ENCODE measurements at places on chromosomes 3 and 15.

DNA sequence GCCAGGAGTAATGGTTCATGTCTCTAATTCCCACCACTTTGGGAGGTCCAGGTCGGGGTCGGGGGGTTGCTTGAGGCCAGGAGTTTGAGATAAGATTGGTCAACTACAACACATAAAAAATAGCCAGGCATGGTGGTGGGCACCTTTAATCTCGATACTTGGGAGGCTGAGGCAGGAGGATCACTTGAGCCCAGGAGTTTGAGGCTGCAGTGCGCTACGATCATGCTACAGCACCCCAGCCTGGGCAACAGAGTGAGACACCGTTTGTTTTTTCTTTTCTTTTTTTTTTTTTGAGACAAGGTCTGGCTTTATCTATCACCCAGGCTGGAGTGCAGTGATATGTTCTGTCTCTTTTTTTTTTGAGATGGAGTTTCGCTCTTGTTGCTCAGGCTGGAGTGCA is 1.3 kb upstream of the VPS33B start:
- DNase-seq, result no peak

DNA sequence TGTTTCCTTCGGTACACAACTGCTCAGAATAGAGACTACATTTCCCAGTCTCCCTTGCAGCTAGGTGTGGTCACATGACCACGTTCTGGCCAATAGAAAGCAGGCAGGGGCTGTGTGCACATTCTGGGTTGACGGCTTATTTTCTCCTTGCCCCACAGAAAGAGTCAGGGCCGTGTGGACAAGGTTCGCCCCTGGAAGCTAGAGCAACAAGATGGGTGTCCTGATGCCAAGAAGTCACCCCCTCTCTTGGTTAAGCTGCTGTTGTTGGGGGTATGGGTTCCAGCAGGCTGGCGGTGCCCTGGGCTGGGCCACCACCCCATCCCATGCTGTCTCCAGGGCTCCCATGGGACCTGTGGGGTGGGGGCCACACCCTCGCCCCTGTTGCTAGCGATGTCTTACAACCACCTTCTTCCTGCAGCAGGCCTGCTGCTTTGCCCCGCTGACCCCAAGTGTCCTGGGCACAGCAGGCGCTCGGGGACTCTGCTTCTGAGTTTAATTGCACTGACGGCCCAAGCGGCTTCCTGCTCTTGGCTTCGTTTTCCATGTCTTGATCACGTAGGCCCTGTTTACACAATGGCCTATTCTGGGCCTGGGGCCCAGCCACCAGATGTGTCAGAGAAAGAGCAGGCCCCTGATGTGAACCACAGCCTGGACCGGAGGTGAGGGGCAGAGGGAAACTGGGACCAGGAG is 24.9 kb downstream of the ABTB1 start:
- peak; percentile 95 for DNase-seq

- DNase-seq, result no peak
Measured at GRCh38 chr15:80006946-80007345, 36.0 kb upstream of the BCL2A1 start.

DNA sequence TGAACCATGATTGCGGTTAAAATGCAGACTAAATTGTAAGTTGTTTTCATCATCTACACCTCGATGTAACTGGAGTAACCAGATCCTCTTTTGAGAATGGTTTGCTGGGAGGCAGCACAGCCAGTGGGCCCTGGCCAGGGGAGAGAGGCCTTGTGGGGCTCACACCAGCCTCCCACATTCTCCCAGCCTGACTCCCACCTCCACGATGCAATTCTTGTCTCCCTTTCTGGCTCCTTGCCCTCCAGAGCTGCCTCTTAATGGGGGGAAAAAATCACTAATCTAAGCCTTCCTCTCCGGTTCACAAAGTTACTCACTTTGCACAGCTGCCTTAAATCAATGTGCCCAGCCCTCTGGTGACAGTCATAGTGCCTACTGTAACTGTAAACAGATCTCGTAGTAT is 17.9 kb upstream of the PAQR5 start:
- peak; percentile 68 for DNase-seq

DNA sequence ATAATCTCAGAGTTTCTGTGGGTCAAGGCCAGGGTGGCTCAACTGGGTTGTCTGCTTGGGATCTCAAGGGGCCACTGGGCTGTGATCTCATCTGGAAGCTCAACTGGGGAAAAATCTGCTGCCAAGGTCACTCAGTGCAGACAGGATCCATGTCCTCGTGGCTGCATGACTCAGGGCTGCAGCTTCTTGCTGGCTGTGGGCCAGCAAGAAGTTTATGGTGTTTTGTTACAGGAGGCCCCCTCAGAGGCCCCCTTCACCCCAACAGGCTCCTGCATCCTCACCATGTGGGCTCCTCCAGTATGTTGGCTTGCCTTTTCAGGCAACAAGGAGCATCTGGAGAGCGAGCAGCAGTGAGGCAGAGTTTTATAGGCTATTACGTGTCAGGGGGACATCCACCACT is 14.6 kb downstream of the OCA2 start:
- DNase-seq, result no peak

- DNase-seq, result no peak
Measured at GRCh38 chr3:40920041-40920440, 279.3 kb upstream of the CTNNB1 start.

DNA sequence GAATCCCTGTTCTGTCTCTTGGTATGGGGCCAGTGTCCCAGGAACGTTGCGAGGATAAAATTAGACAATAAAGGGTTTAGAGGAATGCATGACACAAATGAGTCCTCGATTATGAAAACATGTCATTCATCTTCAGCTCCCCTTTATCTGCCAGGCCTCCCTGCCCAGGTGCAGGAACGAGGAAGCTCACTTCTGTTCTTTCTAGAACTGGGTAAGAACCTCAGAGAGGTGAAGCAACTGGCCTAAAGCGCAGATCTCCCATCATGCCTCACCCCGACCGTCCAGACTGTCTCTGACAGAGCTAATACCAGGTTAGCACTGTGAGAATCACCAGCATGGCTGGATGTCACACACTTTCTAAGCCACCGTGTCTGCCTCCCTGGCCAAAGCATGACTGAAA is 1.5 kb upstream of the ITIH1 start:
- DNase-seq, result no peak

- no peak for DNase-seq
Measured at GRCh38 chr3:135844386-135844785, 121.1 kb upstream of the PPP2R3A start.

DNA sequence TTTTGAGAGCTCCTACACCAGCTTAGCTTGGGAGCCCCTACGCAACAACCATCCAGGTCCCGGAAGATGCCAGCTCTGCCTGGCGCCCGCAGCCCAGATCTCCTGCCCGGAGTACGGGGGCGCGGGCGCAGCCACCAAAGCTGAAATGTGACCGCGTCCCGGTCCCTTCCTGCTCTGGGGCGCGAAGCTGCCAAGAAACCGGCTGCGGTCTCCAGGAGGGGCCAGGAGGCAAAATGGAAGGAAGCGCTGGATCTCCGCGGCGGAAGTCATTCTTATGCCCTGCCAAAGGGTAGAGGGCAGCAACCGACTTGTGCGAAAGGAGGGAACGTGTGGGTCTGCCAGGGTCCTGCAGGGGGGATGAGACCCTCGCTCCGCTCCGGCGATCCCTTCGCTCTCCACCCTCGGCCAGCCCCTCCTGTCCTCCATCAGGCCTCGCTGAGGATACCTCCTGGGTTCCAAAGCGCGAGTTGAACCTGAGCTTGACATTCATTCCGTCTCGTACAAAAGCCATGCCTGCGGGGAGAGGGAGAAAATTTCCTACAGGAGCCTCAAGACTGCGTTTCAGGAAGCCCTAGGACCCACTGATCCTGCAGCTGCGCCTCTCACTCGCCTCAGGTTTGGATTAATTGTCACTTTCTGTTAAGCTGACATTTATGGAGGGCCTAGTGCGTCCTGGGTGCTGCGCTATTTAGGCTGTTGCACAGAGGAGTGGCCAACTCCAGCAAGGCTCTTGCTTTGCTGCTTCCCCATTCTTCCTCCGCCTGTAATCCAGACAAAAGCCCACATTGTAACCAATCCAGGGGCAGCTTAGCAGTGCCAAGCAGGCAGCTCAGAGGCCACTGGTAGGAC is 98.3 kb upstream of the VGLL3 start:
- DNase-seq, result no peak

- no peak for DNase-seq
Measured at GRCh38 chr3:54625805-54626787, 301.8 kb downstream of the LRTM1 start.

DNA sequence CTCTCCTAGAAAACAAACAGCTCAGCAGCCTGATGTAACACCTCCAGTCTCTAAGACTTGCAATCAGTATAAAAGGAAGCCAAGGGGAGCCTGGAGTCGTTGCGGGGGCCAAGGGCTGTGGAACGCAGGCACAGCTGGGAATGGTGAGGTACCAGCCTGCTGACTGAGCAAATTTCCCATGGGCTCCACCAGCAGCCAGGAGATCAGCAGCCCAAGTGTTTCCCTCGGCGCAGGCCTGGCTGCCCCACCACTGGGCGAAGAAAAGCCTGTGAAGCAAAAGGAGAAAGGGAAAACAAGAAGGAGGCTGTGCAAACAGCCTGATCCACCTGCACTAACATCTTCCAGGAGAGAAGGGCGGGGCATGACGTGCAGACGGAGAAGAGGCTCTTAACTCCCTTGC is 155.3 kb downstream of the SHQ1 start:
- no peak for DNase-seq

GRCh38 chr15:32935139-32935538 is 217.3 kb downstream of the GREM1 start:
- no peak for DNase-seq

DNA sequence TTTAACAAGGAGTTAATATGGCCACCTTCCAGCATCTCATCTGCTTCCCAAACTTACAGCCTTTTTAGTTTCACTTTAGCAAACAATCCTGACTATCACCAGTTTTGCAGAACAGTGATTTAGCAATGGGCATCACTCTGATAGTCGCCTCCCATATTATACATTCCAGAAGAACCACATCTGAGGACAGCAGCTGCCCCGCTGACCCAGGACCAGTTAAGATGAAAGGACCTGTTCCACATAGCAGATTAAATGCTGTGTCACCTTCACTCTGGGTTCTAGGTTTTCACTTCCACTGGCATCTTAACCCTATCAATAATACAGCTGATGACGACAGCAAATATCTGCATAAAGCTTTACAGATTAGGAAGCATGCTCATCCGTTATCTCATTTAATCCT is 99.8 kb downstream of the TRIM69 start:
- no peak for DNase-seq

- DNase-seq, result no peak
Measured at GRCh38 chr3:60010781-60011180, 961.0 kb upstream of the CFAP20DC start.

- DNase-seq, result no peak
Measured at GRCh38 chr15:101359365-101359947, 64.4 kb upstream of the SNRPA1 start.

DNA sequence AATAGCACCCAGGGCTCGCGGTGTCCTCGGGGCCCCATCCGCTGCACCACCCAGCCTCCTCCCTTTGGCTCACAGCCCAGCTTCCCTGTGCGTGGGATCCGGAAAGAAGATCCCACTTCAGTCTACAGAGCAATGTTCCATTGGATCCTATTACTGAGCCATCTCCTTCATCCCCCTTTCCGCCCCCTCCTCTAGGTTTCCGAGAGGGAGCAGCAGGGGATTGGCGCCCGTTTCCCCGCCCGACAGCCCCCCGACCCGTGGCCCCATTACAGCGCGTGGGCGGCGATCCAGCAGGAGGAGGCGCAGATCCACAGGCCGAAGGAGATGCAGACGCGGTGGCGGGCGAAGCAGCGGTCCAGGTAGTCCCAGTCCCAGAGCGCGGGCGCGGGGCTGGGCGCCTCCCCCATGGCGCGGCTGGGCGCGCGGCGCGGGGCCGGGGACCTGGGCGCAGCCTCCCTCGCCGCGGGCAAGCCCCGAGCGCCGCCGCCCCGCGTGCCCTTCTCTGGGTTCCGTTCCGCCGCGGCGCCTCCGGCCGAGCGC is 340 bp downstream of the TMEM44 start:
- DNase-seq, result no peak

- peak; percentile 87 for DNase-seq
Measured at GRCh38 chr15:79635149-79635771, 203.1 kb downstream of the MINAR1 start.

- DNase-seq, result no peak
Measured at GRCh38 chr3:169072494-169072893, 591.0 kb downstream of the MECOM start.

DNA sequence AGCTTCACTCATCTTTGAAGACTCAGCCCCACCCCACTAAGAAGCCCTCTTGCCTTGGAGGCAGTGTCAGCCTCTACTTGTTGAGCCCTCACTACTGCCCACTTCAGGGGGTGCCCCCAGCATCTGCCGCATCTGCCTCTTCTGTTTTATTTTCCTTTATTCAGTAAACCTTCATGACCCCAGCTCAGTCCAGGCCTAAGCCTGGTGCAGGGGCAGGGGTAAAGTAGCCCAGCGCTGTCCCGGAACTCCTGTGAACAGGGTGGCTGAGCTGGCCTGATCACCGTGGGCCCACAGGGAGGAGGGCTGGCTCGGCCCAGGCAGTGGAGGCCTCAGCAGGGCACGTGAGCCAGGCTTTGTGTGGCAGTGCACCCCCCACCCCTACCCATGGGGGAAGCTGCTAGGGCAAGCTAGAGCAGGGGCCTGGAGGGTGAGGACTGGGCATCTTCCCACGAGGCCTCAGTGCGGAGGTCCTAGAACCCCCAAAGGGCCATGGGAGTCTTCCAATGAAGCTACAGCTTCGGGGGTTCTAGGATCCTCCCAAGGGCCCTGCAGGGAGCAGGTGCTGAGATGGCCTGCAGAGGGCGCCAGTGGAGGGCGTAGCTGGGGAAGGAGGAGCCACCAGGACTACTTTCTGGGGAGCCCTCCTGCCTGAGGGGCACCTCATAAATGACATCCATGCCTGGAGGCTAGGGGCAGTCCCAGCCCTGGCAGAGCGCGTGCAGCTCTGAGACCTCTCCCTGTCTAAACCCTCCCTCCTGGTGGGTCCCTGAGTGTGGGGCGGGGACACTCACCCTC is 36.0 kb downstream of the TSPAN3 start:
- no peak for DNase-seq

- no peak for DNase-seq
Measured at GRCh38 chr3:183233966-183234365, 19.1 kb upstream of the B3GNT5 start.

DNA sequence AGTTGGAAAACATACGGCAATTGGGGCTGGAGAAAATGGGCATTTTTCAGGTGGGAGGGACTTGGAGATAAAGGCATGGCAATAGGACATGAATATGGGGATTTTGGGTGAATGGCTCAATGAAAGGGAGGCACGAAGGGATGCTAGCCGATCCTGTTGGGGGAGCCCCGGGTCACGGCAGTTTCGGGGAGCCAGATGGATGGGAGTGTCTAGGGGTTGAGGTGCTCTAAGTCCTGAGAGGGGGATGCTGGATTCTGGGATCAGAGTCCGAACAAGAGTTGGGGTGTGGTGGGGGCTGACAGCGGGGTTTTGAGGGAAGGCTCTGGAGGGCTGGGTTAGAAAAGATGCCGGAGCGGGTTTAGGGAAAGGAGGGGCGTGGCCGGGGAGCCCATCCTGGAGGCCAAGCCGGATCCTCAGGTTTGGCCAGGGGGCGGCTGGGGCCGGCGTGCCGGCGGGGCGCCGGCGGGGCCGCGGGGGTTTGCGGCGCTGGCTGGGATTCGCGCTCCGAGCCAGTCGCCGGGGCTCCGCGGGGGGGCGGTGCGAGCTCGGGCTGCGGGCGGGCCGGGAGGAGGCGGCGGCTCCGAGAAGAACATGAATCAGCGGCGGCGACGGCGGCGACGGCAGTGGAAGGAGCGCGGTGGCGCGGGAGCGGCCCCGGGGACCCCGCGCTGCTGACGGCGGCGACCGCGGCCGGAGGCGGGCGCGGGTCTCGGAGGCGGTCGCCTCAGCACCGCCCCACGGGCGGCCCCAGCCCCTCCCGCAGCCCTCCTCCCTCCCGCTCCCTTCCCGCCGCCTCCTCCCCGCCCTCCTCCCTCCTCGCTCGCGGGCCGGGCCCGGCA is at the start of gene TYRO3:
Gene TYRO3, plus strand, starts transcription at position 813 of the 839 bp plus-strand sequence. CDS start 46 bp downstream, outside the sequence.
- DNase-seq, result no peak

GRCh38 chr3:159882790-159883779 is 105.5 kb upstream of the IL12A start:
- peak; percentile 90 for DNase-seq
